ENCODE measurements at places on chromosomes 4 and X. TPM values are rescaled to one million over a fixed set of nuclear protein-coding genes. Genes with fewer than 3 reads are reported as not detected.

The BMX gene
- total RNA-seq: 0.32 TPM

DNA sequence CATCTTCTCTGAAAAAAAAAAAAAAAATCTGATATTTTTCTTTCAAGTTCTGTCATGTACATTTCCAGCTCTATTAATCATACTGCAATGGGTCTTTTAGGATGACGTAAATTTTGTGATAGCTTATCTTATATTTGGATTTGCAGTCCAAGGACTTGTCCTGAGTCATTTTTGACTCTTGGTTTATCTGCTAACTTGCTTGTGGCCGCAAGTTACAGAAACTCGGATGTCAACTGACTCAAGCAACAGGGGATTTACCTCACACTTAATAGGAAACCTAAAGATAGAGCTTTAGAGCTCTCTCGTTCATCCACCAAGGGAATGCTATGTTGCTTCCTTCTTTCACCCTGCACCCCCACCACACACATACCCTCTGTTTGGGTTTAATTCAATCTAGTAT, 1433.8 kb upstream of the TENM3 start:
- DNase-seq: no peak
- H3K4me3 ChIP-seq: no peak overlapping the region

- no peaks in the 10 kb centered on the region for H3K36me3 ChIP-seq
- no peak overlapping the region for H3K27ac ChIP-seq
These were observed 1.4 kb upstream of the LRIT3 start for GRCh38 chr4:109846395-109847098.

GRCh38 chrX:98480606-98481005, 1596.9 kb downstream of the RPA4 start:
- H3K36me3 ChIP-seq: no peaks in the 10 kb centered on the region
- no peak overlapping the region for H3K27ac ChIP-seq

DNA sequence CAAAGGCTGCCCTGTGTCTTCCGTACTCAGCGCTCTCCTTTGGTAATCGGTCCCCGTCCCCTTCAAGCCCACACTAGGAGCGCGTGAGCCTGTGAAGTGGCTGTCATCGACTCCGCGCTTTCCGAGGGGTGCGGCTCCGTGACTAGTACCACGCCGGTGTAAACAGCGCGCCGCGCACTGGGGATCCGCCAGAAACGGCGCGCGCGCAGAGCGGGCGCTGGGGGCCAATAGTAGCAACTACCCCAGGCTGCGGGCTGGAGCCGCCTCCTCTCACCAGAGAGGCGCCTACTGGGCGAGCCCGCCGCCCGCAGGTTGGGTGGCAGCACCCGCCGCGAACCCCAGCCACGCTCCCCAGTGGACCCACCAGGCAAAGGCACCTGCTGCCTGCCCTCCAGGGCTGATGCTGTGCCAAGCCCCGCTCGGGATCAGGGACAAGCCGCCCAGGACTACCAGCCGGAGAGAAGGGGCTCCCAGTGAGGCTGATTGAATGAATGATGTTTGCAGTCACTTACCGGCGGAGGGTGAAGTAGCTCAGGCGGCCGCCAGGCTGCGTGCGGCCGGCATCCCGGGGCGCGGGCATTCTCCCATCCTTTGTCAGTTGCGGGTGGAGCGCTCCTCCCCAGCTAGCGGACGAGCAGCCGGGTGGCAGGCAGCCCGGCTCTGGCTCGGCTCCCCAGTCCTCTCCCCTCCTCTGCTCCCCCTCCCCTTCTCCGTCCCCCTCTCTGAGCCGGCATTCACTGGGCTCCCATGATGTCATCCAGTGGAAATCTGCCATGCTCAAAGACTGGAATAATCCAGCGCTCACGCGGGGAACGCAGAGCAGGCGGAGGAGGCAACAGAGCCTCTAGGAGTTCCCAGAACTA, 370.3 kb upstream of the SMIM31 start:
- no peaks in the 10 kb centered on the region for H3K36me3 ChIP-seq
- peak; percentile 62 for DNase-seq

DNA sequence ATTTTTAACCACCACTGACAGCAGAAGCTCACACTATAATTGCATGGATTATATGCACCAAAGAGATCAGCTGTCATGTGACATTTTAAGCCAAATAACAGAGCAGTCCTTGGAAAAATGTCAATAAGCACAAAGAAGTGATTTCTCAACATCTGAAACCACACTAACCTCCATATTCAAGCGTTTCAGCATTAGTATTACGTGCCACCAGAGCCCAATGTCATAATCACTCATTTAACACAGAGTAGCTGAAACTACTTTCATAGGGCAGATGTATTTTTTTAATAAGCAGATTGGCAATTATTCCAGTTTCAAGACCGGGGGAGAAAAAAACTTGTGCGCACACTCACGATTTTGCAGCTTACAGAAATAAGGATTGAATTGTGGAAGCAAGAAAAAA, 76.6 kb downstream of the SH3KBP1 start:
- no peaks in the 10 kb centered on the region for H3K36me3 ChIP-seq
- no peak overlapping the region for H3K27ac ChIP-seq
- H3K27me3 ChIP-seq: no peaks in the 10 kb centered on the region
- DNase-seq: no peak
